ENCODE measurements at places on chromosomes 11 and 22. TPM values are rescaled to one million over a fixed set of nuclear protein-coding genes. Genes with fewer than 3 reads are reported as not detected.

Gene SCGB1C1
- not detected for total RNA-seq

Gene CDON
- total RNA-seq = 26.2 TPM

Gene DDI1
- not detected for total RNA-seq

- no peak for DNase-seq
Measured at GRCh38 chr22:30978304-30978962, 9.4 kb downstream of the TUG1 start.

- no peak for DNase-seq
Measured at GRCh38 chr22:47290706-47291430, 528.4 kb downstream of the TBC1D22A start.

Gene FBLN1
- 390 TPM for total RNA-seq

GRCh38 chr11:17013548-17014320, 480 bp downstream of the PLEKHA7 start:
- DNase-seq = no peak

DNA sequence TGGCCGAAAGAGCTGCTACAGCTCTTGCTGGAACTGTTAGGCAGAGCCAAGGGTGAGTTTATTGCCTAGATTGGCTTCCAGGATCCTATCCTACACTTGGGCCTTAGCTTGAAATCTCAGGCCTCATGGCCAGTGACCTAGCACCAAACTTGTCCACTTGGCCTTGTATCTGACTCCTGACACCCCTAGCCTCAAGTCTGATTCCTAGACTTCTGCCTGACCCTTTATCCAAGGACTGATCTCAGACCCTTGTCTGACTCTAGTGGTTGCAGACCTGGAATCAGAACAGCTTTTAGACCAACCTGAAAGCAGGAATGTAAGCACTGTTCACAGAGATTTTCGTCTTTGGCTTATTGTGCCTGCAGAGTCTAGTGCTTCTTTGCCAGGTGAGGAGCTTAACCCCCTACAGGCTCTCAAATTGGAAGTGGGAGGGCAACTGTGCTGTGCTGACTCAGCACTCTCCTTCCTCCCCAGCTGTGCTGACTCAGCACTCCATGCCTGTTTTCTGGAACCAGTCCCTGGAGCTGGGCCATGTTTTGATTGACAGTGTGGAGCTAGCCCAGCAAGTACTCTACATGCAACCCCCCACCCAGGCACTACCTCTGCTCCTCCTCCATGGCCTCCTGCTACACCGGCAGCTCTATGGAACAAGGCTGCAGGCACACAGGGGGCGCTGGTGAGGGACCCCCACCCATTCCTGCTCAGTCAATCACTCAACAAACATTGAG, 35.1 kb downstream of the RRP8 start:
- DNase-seq = peak; percentile 76

DNA sequence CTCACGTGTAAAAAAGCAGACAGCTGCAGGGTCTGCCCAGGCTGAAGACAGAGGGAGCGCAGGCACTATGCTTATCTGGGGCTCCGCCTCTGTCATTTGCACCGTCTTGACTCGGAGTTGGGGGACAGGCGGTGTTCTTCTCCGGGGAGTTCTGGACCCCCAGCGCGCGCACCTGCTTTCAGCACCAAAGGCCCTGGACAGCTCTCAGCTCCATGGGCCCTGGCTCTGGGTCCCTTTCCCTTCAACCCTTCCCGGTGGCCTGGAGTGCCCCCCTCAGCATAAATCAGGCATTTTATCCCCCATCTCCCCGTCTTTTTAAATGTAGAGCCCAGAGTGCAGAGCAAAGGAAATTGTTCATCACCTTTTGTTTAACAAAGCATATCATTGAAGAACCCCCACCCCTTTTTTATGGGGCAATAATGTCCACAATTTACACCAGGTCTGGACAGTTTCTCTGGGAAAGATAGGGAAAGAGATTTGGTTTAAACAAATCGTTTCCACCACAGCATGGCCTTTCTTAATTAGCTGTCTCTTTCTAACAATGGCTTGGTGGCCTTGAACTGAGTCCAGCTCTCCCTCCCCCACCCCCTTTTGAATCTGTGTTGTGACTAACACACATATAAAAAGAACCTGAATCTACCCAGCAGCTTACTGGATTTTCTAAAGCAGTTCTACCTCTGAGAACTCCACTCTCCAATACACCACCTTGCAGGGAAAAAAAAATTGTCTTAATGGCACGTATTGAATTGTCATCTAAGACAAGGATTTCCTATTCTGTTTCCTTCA, 1.7 kb downstream of the SEZ6L start:
- DNase-seq = no peak

DNA sequence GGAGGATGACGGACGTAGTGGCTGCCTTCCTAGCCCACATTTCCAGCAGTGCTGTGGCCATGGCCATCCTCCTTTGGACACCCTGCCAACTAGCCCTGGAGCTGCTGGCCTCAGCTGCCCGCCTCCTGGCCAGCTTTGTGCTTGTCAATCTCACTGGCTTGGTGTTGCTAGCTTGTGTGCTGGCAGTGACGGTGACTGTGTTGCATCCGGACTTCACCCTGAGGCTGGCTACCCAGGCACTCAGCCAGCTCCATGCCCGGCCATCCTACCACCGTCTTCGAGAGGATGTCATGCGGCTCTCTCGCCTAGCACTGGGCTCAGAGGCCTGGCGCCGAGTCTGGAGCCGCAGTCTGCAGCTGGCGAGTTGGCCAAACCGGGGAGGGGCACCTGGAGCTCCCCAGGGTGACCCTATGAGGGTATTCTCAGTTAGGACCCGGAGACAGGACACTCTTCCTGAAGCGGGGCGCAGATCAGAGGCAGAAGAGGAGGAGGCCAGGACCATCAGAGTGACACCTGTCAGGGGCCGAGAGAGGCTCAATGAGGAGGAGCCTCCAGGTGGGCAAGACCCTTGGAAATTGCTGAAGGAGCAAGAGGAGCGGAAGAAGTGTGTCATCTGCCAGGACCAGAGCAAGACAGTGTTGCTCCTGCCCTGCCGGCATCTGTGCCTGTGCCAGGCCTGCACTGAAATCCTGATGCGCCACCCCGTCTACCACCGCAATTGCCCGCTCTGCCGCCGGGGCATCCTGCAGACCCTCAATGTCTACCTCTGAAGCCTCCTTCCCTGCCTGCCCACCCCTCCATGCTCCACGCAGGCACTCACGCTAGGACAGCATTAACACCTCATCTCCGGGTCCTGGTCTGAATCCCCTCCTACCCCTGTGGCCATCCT, 1.6 kb downstream of the RNF26 start:
- peak; percentile 66 for DNase-seq

DNA sequence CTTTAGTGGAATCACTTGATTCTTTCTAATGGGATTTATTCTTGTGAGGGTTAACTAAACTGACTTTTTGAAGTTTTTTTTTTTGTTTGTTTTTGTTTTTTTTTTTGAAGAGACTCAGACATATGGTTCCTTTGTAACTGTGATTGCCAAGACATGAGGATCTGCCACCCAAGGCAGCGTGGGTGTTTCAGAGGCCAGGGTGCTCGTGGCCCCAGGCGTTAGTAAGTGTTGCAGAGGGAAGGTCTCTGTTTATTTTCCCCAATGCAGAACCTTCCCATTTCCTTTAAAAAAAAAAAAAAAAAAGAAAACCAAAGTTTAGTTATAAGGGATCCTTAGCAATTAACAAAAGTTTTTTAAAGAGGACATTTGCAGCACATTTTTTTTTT, 94.8 kb downstream of the CTTN start:
- no peak for DNase-seq

Gene GLYATL1
- total RNA-seq = not detected

Gene HORMAD2
- total RNA-seq = not detected

DNA sequence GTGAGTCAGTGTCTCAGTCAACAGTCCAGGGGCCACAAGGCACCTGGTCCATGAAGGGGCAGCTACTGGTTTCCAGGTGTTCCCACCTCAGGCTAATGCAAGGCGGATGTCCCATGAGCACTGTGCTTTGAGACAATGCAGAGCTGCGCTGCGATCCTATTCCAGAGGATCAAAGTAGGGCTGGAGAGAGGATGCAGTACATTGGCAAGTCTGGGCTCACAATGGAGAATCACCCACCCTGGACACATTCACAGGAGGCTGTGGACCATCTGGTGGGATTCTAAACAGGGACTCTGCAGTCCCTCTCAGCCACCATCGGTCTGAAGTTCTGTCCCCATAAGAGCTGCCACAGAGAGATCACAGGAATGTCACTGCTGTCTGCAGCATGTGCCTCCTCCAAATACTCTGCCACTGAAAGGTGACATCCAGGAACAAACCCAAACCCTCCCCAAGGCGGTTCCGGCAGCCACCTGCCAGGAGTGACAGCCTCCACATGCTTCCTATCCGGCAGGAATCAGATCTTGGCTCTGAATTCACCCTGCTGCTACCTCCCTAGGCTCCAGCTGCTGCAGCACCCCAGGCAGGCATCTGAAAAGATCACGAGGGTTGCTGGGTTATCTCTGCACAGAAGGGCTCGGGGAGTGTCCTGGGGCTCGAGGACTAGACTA, 45.3 kb upstream of the SERPIND1 start:
- no peak for DNase-seq

Gene IL10RA
- 12.1 TPM for total RNA-seq

DNA sequence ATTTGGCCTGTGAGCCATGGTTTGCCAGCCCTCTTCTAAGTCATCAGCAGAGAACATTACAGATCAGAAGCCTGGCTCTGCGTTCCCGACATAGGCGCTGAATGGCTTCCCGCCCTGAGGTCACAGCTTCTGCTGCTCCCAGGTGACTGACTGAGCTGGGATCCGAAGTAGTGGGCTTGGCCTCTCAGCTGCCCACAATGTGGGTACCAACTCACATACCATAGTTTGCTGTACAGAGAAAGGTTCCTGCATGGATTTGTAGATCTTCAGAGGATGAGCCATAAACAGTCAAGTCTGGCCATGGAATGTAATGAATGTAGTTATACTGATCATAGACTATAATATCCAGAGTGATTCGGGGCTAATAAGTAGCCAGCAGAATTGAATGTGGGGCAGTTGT, 42.6 kb downstream of the TEAD1 start:
- DNase-seq = no peak

DNA sequence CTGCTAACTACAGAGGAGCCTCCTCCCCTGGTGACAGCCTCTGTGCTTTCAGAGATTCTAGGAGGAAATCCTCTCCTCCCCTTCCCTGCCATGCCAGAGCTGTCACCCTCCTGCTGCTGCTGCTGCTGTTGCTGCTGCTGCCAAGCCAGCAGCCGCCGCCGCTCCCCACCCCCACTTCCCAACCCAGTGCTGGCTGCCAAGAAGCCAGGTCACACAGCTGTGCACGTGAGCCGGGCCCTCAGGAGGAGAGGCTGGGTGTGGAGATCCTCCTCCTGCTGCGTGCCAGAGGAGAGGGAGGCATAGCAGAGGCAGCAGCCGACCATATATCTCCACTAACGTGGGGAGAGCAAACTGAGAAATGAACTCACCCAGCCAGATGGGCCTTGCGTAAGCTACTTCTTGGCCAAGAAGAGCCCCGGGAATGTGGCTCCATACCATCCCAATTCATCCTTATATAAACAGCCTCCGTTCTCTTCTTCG, 12.4 kb downstream of the CRY2 start:
- peak; percentile 95 for DNase-seq

Gene HMOX1
- total RNA-seq = 10.8 TPM

DNA sequence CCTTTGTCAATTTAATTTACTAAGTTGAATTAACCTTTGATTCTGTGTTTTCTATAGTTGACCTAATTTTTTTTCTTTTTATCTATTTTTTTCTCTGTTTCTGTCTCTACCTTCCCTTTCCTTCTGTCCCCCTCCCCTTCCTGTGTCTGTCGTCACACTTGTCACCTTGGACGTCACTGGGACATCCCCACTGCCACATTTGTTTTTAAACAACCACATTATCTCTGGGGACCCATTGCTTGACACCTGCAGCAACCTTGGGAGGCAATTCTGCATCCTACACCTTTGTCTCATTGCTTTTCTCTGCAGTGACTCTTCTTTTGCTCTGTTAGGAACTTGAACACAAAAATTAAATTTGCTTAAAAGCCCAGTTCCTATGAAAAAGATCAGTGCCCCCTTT, 51.8 kb upstream of the TTC12 start:
- no peak for DNase-seq

DNA sequence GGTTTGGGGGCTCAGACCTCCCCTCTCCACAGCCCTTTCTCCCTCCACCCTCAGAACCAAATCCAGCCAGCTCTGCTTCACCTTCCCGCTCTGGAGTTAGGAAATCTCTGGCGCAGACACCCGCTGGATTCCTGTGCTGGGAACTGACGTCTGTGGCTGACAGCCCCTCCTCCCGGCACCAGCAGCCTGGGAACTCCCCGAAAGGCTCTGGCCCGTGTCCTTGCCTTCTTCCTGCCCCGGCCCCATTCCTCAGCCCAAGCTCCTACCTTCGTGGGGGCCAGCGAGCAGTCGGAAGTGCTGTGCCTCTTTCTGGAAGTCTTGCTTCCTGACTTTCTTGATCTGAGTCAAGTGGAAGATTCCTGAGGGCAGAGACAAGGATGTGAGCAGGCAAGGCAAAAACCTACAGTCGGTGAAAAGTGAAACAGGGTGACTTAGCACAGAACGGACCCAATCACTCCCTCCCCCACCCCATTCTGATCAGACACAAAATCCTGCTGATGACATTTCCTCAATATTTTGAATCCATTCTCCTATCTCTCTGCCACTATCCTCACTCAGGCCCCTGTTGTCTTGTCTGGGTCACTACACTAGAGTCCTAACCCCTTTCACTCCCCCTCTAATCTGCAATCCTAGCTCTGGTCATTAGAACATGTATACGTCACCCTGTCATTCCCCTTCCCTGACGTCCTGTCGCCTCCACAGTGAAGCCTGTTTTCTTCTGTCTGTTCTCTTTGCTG, 34.1 kb downstream of the CHRDL2 start:
- DNase-seq = peak; percentile 92

- DNase-seq = no peak
Measured at GRCh38 chr11:98564881-98565280, 455.9 kb upstream of the CNTN5 start.
